ENCODE measurements at places on chromosomes 13 and 19.

DNA sequence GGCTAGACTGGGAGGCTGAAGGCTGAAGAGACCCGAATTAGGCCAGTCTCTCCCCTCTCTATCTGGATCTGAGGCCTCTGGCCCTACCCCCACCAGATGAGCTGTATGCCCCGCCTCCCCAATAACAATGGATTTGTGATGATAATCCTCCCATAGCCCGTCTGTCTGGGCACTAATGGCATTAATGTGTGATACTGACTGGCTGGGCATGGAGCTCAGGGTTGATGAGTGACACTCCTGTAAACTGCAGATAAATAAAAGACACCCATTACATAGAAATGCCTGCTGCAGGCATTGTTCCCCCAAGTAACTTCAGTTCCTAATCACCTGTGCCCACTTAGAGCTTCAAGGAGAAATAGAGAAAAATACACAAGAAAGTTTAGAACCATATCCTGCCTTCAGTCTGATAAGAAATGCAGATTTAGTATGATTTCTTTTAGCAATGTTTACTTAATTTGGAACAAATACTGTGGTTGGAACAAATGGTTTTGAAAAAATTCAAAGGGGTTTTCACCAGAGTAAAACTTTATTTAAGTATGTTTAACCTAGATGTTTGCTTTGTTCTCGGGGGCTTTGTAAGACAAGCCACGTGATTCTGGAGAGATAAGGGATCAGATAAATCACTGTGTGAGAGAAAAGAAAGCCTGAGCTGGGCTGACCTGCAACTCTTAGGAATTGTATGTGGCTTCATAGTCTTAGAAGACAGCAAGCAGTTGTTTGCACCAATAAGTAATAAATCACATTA is 60.3 kb downstream of the TNFRSF19 start:
- no peak for DNase-seq

- no peak for DNase-seq
Measured at GRCh38 chr19:11387162-11388034, 3.3 kb upstream of the EPOR start.

DNA sequence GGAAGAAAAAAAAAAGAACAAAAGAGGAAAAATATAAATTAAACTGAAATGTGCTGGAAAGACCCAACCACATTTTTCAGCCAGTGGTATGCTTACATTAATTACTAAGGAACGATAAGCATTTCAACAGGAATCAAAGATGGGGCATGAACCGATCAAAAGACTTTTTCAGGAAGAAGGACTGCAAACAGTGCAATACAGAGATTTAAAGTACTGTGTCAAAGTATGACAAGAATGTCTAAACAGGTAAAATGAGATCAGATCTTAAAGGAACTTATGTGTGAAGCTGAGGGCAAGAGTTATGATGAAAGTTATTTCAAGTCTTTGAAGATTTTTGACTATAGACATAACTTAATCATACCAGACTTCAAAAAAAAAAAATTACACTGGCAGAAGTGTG is 1761.8 kb downstream of the SLITRK5 start:
- no peak for DNase-seq

DNA sequence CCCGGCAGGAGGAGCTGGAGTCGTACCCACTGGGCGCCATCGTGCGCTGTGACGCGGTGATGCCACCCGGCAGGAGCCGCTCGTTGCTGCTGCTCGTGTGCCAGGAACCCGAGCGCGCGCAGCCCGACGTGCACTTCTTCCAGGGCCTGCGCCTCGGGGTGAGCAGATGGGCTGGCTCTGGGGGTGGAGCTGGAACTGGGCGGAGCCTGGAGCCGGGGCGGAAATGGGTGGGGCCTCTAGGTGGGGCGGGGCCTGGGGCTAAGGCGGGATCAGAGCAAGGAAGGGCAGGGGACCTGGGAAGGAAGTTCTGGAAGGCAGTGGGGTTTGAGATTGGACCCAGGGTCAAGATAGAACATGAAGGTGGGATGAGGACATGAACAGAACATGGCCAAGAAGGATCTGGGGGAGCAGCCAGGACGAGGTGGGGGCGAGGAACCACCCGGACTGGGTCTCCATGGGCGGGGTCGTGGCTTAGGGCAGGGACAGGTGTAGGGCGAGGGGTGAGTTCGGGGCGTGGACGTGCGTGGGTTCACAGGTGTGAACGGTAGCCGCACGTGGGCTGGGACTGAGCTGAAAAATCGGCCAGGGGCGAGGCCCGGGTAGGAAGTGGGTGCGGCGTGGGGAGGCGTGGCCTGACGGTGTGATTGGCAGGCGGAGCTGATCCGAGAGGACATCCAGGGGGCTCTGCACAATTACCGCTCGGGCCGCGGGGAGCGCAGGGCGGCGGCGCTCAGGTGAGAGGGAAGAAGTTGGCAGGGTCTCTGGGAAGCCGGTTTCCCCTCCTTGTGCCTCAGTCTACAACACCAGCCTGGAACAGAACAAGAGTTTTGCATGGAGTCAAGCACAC is 4.7 kb downstream of the EPS8L1 start:
- peak; percentile 76 for DNase-seq

DNA sequence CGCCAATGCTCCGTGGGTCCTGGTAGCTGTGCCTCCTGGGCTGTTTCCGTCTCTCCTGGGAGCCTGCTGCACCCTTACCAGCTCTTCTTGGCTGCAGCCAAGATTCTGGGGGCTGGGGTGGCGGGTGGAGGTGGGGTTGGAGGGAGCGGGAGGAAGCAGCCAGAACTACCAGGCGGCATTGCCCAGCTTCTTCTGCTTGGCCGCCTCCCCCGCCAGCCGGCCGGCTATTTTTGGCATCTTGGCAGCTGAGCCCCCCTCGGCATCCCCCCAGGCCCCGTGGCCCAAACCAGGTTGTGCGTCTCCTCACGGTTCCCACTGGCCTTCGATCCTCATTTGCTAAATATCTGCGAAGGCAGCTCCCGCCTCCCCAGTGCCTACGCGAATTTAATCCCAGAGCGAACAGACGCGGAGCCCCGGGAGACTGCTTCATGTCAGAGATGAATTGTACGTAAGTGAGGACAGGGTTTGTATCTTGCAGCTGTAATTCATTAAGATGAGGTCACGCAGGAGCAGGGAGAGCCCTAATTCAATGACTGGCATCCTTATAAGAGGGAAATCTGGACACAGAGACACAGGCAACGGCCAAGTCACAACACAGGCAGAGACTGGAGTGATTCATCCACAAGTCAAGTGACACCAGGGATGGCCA is 12.8 kb upstream of the PEAK3 start:
- no peak for DNase-seq

DNA sequence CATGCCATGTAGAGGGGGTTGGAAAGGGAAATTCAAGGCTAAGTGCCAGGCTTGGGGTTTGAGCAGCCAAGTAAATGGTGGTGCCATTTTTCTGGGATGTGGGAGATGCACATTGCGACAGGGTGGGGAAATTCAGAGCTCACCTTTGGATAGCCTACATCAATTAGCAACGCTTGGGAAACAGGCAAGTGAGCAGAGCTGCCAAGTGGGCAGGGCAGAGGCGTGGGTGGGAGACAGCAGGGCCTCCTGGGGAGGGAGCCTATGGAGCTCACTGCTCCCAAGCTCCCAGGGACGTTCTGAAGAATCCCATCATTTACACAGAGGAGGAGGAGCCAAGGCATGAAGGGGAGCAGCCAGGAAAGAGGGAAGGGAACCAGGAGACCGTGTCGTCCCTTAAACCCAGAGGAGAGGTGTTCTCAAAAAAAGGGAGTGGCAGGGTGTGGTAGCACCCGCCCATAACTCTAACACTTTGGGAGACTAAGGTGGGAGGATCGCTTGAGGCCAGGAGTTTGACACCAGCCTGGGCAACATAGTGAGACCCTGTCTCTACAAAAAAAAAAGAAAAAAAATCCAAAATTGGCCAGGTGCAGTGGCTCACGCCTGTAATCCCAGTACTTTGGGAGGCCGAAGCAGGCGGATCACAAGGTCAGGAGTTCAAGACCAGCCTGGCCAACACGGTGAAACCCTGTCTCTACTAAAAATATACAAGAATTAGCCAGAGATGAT is 11.5 kb upstream of the CCNE1 start:
- no peak for DNase-seq

DNA sequence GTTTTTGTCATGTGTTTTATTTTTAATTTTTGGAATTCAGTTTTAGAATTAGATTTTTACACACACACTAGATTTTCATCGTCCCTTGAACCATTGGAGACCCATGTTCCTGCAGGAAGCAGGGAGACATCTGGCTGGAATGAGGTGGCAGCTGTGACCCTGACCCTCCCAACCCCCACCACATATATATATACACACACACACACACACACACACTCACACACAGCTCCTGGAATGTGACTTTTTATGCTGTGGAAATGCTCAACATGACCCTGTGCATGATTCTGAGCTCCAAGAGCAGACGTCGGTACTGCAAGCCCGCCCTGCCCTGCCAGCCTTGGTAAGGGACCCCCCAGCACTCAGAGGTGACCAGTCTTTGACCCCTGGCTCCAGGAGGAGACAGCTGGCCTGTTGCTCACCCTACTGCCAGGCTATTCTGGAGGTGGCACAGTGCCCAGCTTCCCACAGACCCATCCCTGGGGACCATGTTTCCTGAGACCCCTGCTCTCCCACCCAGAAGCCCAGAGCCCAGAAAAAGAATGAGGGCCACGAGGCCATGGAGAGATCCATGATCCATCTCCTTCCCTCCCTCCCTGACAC is 103.2 kb upstream of the VSTM2B start:
- DNase-seq: no peak

GRCh38 chr19:49613374-49613773 is 22.4 kb downstream of the PRR12 start:
- DNase-seq: no peak

- no peak for DNase-seq
Measured at GRCh38 chr19:30135093-30135757, 193.2 kb downstream of the URI1 start.

DNA sequence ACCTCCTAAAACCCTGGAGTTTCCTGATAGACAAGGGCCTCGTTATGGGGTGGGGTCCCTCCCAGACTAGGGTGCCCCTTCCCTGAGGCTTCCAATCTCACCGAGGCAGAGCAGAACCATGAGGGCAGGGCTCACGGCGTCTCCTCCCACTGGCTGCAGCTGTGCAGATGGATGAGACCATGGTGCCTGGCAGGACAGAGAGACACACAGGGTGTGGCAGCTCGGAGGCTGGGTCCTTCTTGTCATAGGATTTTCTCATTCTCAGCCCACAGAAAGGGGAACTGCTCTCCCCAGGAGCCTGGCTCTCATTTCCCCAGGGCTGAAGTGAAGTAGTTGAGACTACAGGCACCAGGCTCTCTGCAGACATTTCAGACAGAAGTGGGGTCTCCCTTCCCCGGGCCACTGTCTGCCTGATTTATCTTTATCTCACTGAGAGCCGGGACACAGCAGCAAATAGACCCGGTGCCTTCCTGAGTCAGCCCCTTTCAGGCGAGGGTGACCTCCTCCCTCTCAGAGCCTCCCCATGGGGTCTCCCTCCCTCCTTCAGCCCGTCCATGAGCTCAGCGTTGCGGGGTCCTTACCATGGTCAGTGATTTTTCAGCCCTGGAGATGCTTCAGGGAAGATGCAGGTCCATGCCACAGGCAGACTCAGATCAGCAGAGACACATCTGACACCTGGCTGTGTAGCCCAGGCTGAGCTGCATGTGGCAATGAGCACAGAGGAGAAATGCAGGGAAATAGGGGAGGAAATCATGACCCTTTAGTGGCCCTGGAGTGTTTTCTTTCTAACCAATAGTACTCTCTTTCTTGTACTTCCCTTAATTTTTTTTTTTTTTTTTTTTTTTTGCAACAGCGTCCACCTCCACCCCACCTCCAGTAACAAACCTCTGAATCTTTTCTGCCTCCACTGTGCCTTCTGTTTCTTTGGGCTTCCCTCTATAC is at the start of gene LILRA5:
Gene LILRA5, minus strand, starts transcription at position 731 of the 942 bp plus-strand sequence. Its CDS starts 147 bp downstream, at position 584.
- no peak for DNase-seq

DNA sequence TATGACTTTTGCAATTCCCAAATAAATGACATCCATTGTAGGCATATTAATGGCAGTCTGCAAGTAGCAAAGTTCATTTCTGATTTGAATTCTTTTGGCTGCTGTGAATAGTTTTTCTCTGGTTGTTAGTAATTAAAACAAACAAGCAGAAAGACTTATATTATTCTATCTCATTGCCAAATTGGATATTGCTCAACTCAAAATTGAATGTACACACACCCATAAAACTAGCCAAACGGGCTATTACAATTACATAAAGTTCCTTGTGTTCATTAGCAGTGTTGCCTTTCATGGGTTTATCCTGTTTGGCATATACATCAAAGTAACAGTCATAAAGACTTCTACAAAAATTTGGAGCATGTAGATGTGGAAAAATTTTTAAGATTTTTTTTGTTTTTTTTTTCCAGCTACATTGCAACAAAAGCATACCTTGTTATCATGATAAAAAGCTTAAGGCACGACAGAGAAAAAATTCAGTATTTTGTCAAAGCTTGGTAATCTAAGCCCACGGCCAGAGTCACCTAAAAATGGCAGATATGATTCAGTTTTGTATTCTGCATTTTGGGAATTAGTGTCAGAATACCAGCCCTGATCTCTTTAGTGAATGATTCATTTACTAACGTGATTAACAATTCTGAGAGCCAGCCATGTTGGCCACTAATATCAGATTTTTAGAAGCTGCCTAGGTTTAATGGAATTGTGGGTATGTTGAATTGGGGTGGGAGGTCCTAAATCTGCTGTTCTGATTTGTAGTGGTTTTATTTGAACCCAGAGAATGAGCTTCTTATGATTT is 108.4 kb downstream of the KLF5 start:
- DNase-seq: no peak

GRCh38 chr19:49895566-49896297 is 955 bp downstream of the IL4I1 start:
- DNase-seq: no peak

DNA sequence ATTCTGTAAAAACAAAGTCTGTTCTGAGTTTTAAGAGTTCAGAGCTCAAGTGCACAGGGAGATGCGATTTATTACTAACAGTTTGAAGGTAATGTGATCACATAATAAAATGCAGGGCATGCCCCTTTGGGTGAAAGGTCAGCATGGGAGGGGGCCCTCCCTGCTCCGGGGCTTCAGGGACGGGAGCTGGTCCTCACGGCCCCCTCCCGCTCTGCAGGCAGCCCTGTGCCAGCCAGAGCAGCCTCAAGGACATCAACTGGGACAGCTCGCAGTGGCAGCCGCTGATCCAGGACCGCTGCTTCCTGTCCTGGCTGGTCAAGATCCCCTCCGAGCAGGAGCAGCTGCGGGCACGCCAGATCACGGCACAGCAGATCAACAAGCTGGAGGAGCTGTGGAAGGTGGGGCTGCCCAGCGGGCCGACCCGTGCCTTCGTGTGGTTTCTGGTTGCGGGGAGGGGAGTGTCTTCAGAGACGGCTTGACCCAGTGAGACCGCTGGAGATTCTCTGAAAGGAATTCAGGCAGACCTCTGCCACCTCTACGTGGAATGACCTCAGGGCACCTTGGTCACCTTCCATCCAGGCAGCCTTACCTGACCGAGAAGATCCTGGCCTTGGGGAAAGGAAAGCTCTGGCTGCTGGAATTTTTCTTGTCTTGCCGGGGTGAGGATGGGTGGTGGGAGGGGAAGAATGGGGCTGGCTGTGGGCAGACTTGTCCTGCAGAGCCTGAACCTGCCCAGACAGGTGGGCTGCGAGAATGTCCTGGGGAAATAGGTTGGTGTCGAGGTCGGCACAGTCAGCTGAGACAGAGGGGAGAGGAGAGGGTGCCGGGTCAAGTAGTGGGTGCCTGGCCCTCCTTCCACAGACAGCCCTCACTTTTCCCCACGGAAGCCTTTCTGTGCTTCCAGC is 19.0 kb downstream of the UPF1 start:
- no peak for DNase-seq

All from stimulated activated CD4-positive, alpha-beta T cell treated with anti-CD3 and anti-CD28 coated beads, Interleukin-2, amount 100 ng/mL, for 24 hours (primary cell).